ENCODE measurements at places on chromosomes 2 and 18. TPM values are rescaled to one million over a fixed set of nuclear protein-coding genes. Genes with fewer than 3 reads are reported as not detected.

The SLC9A2 gene
- 73.0 TPM for total RNA-seq

The NCL gene
- total RNA-seq = 83.8 TPM

The GLI2 gene
- total RNA-seq = 6.7 TPM

The SDC1 gene
- 109 TPM for total RNA-seq

The UNC80 gene
- 0.16 TPM for total RNA-seq

The IL36G gene
- not detected for total RNA-seq

The CKAP2L gene
- 2.2 TPM for total RNA-seq

The SLC14A1 gene
- 2.9 TPM for total RNA-seq

The GFPT1 gene
- total RNA-seq = 28.9 TPM

The PFN4 gene
- not detected for total RNA-seq

The B3GNT7 gene
- 113 TPM for total RNA-seq

The SNTG2 gene
- total RNA-seq = 1.9 TPM

The CDH2 gene
- not detected for total RNA-seq

The NOTO gene
- total RNA-seq = not detected

The ZBTB14 gene
- total RNA-seq = 10.5 TPM

The CTAGE1 gene
- not detected for total RNA-seq

The MRPL30 gene
- 23.0 TPM for total RNA-seq

The CD207 gene
- not detected for total RNA-seq

The ADD2 gene
- total RNA-seq = 0.40 TPM

The GPR39 gene
- total RNA-seq = 85.3 TPM

The SRD5A2 gene
- total RNA-seq = not detected

The DSC2 gene
- 113 TPM for total RNA-seq

The GRP gene
- not detected for total RNA-seq

The TSPYL6 gene
- not detected for total RNA-seq

The DSC1 gene
- not detected for total RNA-seq

The MARCHF4 gene
- not detected for total RNA-seq

The TMEM163 gene
- total RNA-seq = 0.48 TPM

The TXNDC9 gene
- 41.5 TPM for total RNA-seq

The BMP10 gene
- not detected for total RNA-seq

The IL1B gene
- total RNA-seq = 4.6 TPM

The SFXN5 gene
- total RNA-seq = 39.6 TPM

The NDUFS1 gene
- total RNA-seq = 67.7 TPM

The SKOR2 gene
- not detected for total RNA-seq

The DNER gene
- total RNA-seq = 4.9 TPM

The PRKAG3 gene
- not detected for total RNA-seq

The HMSD gene
- total RNA-seq = not detected

The C2orf78 gene
- not detected for total RNA-seq

The KCMF1 gene
- 66.2 TPM for total RNA-seq

The M1AP gene
- total RNA-seq = 0.27 TPM

The SLC11A1 gene
- total RNA-seq = 2.6 TPM

The PROM2 gene
- total RNA-seq = 20.2 TPM

The STPG4 gene
- total RNA-seq = 0.82 TPM

The PID1 gene
- 21.6 TPM for total RNA-seq

The C18orf32 gene
- 16.1 TPM for total RNA-seq

The LONRF2 gene
- 2.3 TPM for total RNA-seq

The CDK15 gene
- not detected for total RNA-seq

The FBLN7 gene
- total RNA-seq = not detected

The SCN9A gene
- total RNA-seq = 13.1 TPM

The ALPG gene
- not detected for total RNA-seq

The ASTL gene
- total RNA-seq = not detected

The IL1RL1 gene
- 57.2 TPM for total RNA-seq

The C2orf72 gene
- 52.7 TPM for total RNA-seq

The FNDC4 gene
- 8.2 TPM for total RNA-seq

The AGFG1 gene
- total RNA-seq = 15.5 TPM

All from transverse colon (tissue), 4 donors.